Brain (organoid and tissue), 16 donors: ENCODE measurements at places on chromosomes 3 and 15.

DNA sequence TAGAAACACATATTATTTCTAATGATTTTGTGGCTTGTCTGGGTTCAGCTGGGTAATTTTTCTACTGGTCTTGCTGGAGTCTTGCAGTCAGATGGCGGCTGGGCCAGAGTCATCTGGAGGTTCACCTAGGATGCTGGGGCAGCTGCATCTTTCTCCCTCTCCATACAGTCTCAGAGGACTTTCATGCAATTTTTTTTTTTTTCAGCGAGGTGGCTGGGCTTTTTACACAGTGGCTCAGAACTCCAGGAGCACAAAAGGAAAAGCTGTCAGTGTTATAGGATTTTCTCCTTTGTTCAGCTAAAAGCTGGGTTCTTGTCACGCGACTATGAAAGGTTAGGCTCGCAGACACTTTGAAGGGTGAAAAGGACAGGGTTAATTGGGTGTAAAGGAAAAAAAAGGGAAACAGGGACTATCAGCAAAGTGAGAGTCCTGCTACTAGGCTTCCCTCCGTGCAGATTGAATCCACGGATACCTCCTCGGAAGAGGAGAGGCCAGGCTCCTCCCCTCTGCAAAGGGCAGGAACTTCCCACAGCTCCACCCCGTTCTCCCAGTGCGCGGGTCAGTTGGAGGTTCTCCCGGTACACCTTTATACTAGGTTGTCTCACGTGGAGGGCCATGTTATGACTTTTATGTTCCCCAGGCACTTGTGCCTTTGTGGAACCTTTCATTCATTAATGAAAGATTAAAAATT, 44.3 kb downstream of the ADGRG7 start:
- peak; percentile 65 for DNase-seq

GRCh38 chr3:107461721-107462120, 61.0 kb upstream of the BBX start:
- no peak for DNase-seq

DNA sequence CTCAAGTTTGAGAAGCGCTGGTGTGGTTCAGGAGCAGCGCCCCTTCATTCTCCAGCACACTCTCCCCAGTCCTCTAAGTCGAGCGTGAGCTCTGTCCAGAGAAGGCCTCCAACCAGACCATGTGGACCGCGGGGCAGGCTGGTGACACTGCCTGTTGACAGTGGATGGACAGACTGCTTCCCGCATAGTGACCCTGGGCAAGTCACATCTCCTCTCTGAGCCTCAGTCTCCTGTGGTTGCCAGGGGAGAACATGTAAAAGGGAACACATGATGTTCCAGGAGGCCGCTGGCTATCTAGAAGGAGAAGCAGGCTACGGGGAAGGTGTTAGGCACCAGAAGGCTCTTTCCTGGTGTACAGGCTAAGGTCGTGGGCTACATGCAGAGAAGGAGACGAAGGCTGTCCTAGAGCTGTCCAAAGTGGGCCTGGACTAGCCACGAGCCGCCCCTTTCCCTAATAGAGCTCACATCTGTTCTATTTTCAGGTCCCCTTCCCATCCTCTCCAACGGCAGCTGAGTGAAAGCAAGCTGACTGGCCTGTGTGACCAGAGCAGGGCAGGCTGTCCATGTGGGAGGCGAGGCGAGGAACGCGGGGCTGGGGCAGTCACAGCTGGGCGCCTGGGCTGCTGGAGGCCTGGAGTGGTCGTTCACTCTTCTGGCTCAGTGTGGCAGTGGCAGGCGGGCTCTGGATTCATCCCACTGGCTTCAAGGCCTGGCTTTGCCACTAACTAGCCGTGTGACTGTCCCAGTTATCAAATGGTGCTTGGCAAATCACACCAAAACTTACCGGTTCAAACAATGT, 11.1 kb downstream of the ISG20 start:
- no peak for DNase-seq

GRCh38 chr15:71601038-71601834, 209.1 kb upstream of the NR2E3 start:
- DNase-seq: no peak

DNA sequence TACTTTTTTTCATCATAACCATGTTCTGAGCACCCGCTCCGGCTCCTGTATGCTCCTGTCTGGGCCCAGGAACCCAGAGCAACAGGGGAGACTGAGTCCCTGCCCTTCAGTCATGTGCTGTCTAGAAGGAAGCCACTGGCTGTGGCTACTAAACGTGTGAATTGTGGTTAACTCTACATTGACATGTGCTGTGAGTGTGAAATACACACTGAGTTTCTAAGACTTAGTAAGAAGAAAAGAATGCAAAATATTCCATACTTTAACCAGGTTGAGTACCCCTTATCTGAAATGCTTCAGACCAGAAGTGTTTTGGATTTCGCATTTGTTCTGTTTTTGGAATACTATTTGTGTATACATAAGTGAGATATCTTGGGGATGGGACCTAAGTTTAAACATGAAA, 42.8 kb upstream of the CGNL1 start:
- no peak for DNase-seq

GRCh38 chr3:124092811-124093210, 100.9 kb upstream of the ROPN1 start:
- DNase-seq: no peak

DNA sequence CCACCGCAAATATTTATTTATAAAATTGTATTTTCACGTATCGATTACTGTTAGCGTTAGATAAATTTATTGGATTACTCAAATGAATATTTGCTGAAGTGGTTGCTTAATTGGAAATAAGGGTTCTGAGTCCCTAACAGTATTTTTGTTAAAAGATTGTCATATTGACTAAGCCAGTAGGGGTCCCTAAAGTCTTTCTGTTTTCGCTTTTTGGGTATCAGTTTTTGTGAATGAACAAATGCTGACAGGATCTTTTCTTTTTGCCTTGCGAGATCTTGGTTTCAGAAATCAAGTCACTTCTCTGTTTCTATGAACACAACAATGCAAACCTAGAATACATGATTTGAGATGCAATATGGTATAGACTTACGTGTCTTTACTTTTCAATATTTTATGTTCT, 7.1 kb downstream of the RAD51 start:
- DNase-seq: peak; percentile 8

GRCh38 chr3:64291345-64291744, 66.1 kb upstream of the PRICKLE2 start:
- no peak for DNase-seq

GRCh38 chr15:55868707-55869106, 124.7 kb downstream of the NEDD4 start:
- no peak for DNase-seq

- no peak for DNase-seq
Observed at GRCh38 chr3:87833039-87833377, 225.8 kb downstream of the CGGBP1 start.

- no peak for DNase-seq
Observed at GRCh38 chr3:39232859-39233258, 40.5 kb upstream of the XIRP1 start.

DNA sequence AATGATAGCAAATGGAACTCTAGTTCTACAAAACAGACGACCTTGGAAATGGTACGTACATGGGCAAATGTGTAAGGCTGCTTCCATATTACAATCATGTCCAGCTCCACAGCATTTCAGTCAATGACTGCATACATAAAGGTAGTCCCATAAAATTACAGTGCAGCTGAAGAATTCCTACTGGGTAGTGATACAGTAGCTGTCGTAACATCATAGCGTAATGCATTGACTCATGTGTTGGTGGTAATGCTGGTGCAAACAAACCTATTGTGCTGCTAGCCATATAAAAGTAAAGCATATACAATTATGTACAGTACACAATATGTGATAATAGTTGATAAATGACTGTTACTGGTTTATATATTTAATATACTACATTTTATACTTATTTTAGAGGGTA, 18.5 kb downstream of the TTC23 start:
- DNase-seq: no peak

DNA sequence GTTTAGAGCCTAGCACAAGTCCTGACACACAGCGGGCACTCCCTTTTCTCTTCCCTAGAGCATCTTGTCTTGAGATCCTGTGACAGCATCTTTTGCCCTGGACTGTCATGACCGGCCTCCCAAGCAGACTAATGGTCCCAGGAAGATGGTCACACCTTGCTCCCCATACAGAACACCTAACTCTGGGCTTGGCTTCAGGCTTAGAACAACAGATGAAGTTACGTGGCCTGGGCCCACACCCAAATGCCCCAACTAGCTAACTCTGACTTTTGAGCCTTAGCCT, 781 bp upstream of the IP6K1 start:
- DNase-seq: no peak

GRCh38 chr15:91186904-91187656, 87.0 kb downstream of the SV2B start:
- peak; percentile 63 for DNase-seq

GRCh38 chr3:102727340-102727739, 292.5 kb downstream of the ZPLD1 start:
- no peak for DNase-seq

DNA sequence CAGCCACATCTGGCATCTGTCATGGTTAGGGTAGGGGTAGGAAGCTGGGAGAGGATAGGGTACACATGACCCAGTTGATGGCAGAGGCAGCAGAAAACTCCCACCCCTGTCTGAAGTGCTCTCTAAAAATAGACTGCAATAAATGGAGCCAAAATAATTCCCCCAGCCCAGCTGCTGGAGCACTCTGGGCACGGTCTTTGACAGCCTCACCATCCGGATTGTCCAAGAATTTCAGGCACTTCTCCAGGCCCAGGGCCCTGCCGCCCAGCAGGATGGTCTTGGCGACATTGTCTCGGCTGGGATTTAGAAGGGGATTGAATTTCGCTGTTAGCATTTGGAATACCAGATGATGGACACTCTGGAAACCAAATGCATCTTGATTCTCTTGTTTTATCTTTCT, 103.7 kb downstream of the IQSEC1 start:
- DNase-seq: peak; percentile 51

DNA sequence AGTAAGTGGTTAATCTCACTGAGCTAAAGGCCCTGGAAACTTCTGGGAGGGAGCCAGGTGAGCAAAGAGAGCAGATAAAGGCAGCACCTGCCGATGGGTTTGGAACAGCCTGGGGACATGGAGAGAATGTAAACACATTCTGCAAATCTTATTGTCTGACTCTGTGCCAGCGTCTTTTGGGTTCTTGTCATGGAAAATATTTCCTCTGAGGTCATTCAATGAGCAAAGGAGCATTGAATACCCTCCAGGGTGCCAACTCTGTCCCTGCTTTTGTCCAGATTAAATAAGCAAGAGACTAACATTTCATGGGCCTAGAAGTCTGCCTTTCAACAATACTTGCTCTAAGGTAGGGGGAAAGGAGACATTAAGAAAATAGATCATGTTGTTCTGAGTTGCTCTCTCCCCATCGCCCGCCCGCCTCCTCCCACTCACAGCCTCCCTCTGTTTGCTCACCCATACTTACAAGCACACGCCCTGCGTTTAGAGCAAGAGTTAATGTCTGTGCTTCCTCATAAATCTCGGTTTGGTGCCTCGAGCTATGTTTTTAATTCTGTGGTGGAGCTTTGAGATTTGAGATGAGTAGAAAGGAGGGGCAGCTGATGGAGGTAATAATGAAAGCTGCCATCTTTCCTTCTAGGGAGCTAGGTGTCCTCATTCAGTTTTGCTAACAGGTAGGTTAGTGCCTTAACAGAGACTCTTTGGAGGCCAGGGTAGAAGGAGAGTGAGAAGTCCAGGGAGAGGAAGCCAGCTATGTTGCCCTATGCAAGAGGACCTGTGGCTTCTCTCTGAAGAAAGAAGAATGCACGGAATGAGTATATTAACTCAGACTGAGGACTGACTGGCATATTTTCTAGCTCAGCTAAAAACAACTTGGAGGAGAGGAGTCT, 132.9 kb downstream of the TPRG1 start:
- DNase-seq: peak; percentile 36

DNA sequence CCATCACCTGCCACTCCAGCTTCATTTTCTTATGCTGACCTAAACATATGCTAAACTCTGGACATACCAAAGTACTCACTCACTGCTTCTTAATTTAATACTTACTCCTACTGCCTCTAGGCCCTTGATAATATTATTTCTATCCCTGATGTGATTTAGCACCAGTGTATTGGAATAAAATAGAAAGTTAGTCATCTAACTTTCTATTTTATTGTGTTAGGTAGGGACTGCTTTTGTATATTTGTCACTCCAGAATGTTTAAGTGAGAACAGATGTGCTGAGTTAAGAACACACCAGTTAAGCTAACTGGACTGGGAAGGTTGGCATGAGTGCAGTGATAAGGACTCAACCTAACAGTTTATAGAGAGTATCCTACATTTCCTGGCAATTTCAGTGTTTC, 6.5 kb upstream of the CLDN16 start:
- no peak for DNase-seq

DNA sequence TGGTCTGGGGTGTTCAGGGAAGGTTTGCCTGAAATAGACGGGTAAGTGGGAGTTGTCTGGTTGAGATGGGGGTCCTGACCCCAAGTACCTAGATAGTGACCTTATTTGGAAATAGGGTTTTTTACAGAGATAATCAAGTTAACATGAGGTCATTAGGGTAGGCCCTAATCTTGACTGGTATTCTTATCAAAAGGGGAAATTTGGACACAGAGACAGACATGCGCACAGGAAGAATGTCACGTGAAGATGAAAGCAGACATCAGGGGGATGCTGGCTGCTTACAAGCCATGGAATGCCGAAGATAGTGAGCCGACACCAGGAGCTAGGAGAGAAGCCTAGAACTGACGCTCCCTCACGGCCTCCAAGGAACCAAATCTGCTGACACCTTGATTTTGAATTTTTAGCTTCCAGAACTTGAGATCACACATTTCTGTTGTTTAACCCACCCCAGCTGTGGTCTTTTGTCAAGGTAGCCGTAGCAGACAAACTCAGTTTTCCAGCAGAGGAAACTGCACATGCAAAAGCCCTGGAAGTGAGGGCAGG, 17.1 kb downstream of the BHLHE40 start:
- no peak for DNase-seq

DNA sequence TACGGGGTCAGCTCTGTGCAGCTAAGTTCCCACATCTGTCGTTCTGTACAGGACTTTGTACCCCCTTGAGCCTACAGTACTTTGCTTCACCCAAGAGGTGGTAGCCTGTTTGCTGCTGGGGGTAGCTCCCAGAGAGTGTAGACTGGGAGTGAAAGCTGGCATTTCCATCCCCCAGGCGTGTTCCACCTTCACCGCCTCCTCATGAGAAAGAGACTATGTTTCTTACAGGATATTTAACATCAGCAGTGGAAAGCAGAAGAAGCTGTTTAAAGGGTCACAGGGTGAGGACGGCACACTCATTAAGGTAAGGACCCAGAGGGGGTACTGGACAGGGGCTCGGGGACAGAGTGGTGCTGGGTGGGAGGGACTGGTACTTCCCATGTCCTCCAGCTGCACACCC, 10.1 kb upstream of the JMJD7 start:
- DNase-seq: no peak

- no peak for DNase-seq
Observed at GRCh38 chr3:42638339-42638842, 15.1 kb upstream of the ZBTB47 start.

- DNase-seq: no peak
Observed at GRCh38 chr15:72751751-72752455, 31.7 kb downstream of the ADPGK start.
